ENCODE measurements at places on chromosomes 13 and 19.

DNA sequence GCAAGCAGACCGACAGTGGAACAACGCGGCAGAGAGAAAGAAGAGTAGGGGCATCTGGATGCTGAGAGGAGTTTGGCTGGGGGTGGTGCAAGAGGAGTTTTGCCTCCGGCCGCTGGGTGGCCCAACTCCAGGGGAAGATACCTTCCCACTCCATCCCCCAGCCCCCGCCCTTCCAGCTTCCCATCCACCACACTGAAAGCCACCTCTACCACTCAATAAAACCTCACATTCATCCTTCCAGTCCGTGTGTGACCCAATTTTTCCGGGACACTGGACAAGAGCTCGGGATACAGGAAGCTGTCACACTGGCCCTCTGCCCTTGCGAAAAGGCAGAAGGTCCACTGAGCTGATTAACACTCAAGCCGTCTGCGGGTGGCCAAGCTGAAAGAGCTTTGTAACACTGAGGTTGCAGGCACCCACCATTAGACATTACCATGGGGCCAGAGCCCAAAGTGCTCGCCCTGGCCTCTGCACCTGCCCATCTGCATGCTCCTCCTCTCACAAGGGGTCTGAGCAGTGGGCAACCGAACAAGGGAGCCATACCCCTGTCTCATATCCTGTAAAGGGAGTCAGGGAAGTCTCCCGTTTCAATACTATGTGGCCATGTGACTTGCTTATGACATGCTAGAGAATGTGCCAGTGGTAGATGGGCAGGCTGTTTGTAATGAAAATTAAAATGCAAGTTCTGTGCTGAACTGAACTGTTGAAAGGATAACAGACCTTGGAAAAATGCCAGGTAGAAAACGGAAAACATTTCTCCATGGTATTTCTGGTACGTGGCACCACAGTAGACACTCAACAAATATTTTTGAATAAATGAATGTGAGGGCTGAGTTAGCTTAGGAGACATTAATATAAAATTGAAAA, 205.1 kb upstream of the STARD13 start:
- no peak for DNase-seq

DNA sequence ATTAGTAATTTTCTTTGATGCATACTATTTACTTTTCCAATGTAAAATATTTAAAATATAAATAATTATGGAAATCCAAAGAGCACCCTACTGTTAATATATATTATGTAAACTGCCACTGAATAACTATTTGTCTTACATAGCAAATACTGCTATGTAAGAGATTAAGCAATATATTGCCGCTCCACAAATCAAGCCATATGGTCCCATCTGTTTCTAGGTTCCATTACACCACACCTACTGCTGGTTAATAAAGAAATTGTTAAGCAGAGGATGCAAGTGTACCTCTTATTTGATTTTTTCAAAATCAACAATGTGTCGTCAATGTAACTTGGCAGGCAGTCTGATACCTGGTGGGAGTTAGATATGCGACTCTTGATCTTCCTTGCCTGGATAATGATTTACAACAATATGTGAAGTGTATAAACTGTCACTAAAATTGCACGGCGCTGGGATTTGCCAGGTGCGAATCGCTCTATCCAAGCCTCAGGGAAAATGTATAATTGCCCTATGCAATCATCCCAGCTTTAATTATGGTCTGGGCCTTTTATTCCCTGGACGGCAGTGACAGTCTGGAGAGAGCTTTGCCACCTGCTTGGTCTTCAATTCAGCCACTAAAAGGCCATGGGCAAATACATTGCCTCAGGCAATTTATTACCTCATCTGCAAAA, 16.0 kb downstream of the SMAD9 start:
- DNase-seq = no peak

- DNase-seq = no peak
Measured at GRCh38 chr13:66128201-66128600, 1101.9 kb downstream of the PCDH9 start.

GRCh38 chr19:31675193-31675913, 326.1 kb upstream of the TSHZ3 start:
- no peak for DNase-seq

DNA sequence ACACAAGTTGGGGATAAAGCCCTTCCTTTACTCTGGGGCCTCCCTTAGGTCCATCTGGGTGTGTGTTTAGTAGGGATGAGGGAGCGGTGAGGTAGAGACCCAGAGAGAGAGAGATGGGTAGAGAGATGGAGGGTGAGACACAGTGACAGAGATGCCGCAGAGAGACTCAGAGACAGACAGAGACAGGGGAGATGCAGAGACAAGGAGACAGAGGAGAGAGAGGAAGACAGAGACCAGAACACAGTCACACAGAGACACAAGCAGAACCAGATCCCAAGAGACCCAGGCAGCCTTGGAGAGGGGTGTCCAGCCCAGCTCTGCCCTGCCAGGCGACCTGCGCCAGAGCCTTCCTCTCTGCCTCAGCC, 2.4 kb downstream of the KLK1 start:
- DNase-seq = no peak

DNA sequence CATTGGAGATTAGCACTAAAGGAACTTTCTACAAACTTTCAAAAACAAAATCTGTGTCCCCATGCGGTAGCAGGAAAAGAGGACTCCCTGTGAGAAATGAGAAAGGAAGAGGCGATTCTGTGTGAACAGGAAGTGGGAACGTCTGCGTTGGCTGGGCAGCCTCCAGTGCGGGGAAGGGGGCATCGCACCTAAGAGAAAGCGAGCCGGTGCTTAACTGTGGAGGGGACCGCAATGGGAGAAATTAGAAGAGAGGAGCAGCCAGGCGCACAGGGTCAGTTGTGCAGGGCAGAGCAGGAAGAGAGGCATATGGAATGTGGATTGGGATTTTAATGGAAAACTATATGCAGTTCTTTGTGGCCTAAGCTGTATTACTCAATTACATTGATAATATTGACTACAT, 77.4 kb upstream of the DOCK9 start:
- no peak for DNase-seq

DNA sequence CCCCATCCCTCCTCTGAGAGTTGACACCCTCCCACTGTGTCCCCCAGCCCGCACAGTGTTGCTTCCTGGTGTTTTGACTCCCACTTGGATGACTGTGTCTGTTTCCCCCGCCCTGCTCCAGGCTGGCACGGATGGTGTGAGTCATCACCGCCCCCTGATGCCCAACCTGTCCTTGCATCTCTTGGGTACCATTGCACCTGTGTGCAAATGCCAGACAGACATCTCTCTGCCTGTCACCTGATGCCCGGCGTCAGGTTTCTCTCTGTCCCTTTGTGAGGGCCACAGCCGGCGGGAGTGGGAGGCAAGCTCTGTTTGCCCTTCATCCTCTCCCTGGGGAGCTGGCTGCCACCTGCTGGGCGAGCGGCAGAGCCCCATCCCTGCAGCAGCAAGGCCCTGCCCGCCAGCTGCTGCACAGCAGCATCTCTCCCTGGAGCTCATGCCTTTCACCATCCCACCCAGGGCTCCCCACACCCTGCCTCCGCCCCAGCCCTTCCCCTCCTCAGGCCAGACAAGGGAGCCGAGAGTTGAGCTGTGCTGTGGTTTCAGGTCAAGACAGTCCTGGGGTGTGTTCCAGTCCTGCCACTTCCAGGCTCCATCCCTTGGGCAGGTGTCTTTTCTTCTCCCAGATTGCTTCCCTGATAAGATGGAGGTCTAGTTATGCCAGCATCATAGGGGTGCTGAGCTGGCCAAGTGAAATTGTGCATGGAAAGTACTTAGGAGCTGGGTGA, 29.7 kb downstream of the NKPD1 start:
- no peak for DNase-seq

Data from central memory CD4-positive, alpha-beta T cell (primary cell).